ENCODE measurements at places on chromosomes 6 and 20.

- H3K36me3 ChIP-seq, result peaks cover 12% of the 10 kb centered on the region
- peak overlapping the region; percentile 96 for H3K27ac ChIP-seq
- DNase-seq, result no peak
- H3K27me3 ChIP-seq, result no peaks in the 10 kb centered on the region
Measured at GRCh38 chr20:46402331-46402811, 4.0 kb downstream of the ELMO2 start.

GRCh38 chr6:44712353-44713111, 325.0 kb downstream of the CDC5L start:
- H3K27me3 ChIP-seq, result no peaks in the 10 kb centered on the region
- no peak overlapping the region for H3K27ac ChIP-seq
- H3K4me3 ChIP-seq, result no peak overlapping the region
- no peak for DNase-seq

GRCh38 chr6:52394251-52394666, 25.9 kb upstream of the EFHC1 start:
- H3K27ac ChIP-seq, result no peak overlapping the region
- no peak overlapping the region for H3K4me3 ChIP-seq
- no peaks in the 10 kb centered on the region for H3K36me3 ChIP-seq
- H3K27me3 ChIP-seq, result no peaks in the 10 kb centered on the region

DNA sequence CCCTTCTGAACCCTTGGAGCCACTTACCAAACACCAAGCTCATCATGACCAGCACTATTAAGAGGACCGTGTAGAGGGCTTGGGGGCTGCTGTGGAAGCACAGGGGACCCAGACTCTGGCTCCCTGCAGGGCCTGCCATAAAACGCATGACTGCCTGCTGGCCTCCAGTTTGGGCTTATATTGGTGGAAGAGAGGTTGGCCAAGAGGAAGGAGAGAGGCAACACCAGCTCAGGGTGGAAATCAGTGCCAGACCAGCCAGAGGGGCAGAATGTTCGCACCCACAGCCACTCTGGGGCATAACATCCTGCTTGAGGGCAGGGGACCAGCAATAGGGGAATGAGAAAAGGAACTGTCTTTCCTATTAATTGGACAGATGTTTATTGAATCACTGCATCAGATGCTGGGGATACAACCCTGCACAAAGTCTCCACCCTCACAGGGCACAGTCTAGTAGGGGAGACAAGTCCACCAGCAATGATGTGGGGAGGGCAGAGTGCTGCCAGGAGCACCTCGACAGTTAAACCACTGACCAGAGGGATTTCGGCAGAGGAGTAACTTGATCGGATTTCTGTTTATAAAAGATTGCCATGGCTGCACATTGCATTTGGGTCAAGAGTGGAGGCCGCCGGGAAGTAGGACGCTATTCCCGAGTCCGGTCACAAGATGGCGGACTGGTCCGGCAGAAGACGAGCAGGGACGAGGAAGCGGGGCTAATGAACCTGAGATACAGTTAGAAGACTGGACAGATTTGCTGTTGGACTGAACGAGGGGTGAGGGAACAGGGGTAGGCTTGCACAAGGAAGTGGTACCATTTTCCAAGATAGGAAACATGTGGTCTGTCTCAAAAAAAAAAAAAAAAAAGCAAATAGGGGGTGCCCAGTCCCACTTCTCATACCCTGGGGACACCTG, at the start of gene LY6G5C:
LY6G5C (minus strand) TSS at position 842 of the 909 bp plus-strand sequence; CDS start at position 148, 694 bp downstream.
- H3K4me3 ChIP-seq, result peak within 1 kb of the TSS; percentile 69
- peak; percentile 33 for DNase-seq
- H3K36me3 ChIP-seq, result no peaks in the 10 kb centered on the region
- peaks cover 16% of the 10 kb centered on the region for H3K4me1 ChIP-seq
- H3K27ac ChIP-seq, result peak within 1 kb of the TSS; percentile 84

- H3K27ac ChIP-seq, result no peak overlapping the region
- no peak for DNase-seq
- no peaks in the 10 kb centered on the region for H3K27me3 ChIP-seq
- no peak overlapping the region for H3K4me3 ChIP-seq
- no peaks in the 10 kb centered on the region for H3K4me1 ChIP-seq
Measured at GRCh38 chr6:14365393-14365792, 247.8 kb downstream of the CD83 start.

DNA sequence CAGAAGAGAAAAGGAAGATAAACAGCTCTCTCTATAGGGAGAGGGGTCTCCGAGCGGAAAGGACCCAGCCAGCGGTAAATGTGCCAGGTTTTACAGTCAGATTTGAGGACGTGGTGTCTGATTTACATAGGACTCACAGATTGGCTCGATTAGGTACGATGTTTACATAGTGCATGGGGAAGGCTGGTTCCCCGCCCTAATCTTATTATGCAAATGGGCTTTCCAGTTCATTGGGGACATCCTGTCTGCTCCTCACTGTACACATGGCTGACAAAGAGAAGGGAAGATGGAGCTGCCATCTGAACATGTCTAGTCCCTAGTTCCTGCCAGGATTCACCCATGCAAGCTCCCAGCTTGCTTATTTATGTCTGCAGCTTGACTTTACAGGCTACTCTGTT, 119.9 kb downstream of the RNF144B start:
- no peak for DNase-seq
- H3K4me1 ChIP-seq, result peaks cover 12% of the 10 kb centered on the region
- H3K27ac ChIP-seq, result no peak overlapping the region
- H3K27me3 ChIP-seq, result no peaks in the 10 kb centered on the region

GRCh38 chr6:126180585-126180984, 159.3 kb upstream of the CENPW start:
- H3K4me1 ChIP-seq, result peaks cover 37% of the 10 kb centered on the region
- H3K36me3 ChIP-seq, result no peaks in the 10 kb centered on the region
- H3K27ac ChIP-seq, result peak overlapping the region; percentile 26

GRCh38 chr6:81769824-81770223, 17.3 kb upstream of the TENT5A start:
- H3K27me3 ChIP-seq, result no peaks in the 10 kb centered on the region
- no peaks in the 10 kb centered on the region for H3K36me3 ChIP-seq
- DNase-seq, result no peak
- no peak overlapping the region for H3K4me3 ChIP-seq

- no peaks in the 10 kb centered on the region for H3K4me1 ChIP-seq
- H3K27ac ChIP-seq, result no peak overlapping the region
- no peaks in the 10 kb centered on the region for H3K27me3 ChIP-seq
- no peak for DNase-seq
- no peak overlapping the region for H3K4me3 ChIP-seq
Measured at GRCh38 chr6:12060780-12061609, 48.9 kb downstream of the HIVEP1 start.

GRCh38 chr6:31763619-31763940, 1.1 kb downstream of the SAPCD1 start:
- H3K36me3 ChIP-seq, result peaks cover 22% of the 10 kb centered on the region
- H3K4me1 ChIP-seq, result peaks cover 28% of the 10 kb centered on the region
- no peak for DNase-seq
- H3K27ac ChIP-seq, result no peak overlapping the region
- no peak overlapping the region for H3K4me3 ChIP-seq

GRCh38 chr20:8190043-8190880, 58.2 kb downstream of the PLCB1 start:
- no peak overlapping the region for H3K4me3 ChIP-seq
- H3K27me3 ChIP-seq, result no peaks in the 10 kb centered on the region
- DNase-seq, result no peak
- no peaks in the 10 kb centered on the region for H3K36me3 ChIP-seq
- H3K4me1 ChIP-seq, result no peaks in the 10 kb centered on the region

DNA sequence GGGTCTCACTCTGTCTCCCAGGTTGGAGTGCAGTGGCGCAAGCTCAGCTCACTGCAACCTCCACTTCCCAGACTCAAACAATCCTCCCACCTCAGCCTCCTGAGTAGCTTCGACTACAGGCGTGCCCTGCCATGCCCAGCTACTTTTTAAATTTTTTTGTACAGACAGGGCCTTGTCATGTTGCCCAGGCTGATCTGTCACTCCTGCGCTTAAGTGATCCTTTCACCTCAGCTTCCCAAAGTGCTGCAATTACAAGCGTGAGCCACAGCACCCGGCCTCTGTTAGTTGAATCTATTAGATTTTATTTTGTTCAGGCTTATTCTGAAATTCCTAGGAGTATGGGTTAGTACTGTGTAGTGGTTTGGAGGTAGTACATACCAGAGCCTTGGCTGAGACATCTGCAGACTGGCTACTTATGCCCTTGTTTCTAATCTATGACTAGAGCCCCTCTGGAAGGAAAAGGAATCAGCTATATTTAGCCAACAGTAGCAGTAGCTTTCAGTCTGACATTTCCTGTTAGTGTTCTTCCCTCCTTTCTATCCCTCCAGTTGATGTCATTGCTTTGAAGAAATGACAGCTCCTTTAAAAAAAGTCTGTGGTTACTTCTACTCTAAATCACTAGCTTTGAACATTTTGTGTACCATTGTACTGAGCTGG, 74.4 kb downstream of the ITCH start:
- H3K36me3 ChIP-seq, result peaks cover 74% of the 10 kb centered on the region
- no peak for DNase-seq
- no peak overlapping the region for H3K27ac ChIP-seq
- H3K4me1 ChIP-seq, result no peaks in the 10 kb centered on the region

- peaks cover 25% of the 10 kb centered on the region for H3K4me1 ChIP-seq
- no peak within 1 kb of the TSS for H3K27ac ChIP-seq
- DNase-seq, result no peak
- H3K4me3 ChIP-seq, result peak within 1 kb of the TSS; percentile 22
- peaks cover 9% of the 10 kb centered on the region for H3K27me3 ChIP-seq
Measured at GRCh38 chr20:37902504-37903313, at the start of gene VSTM2L. Gene VSTM2L (plus strand): TSS chr20:37903127. CDS start chr20:37903351, 224 bp downstream.

- no peaks in the 10 kb centered on the region for H3K4me1 ChIP-seq
- H3K27me3 ChIP-seq, result no peaks in the 10 kb centered on the region
- no peaks in the 10 kb centered on the region for H3K36me3 ChIP-seq
- no peak overlapping the region for H3K4me3 ChIP-seq
Measured at GRCh38 chr6:29656157-29656556, 735 bp upstream of the MOG start.

GRCh38 chr20:63976980-63977738, 2.3 kb downstream of the SAMD10 start:
- H3K27me3 ChIP-seq, result no peaks in the 10 kb centered on the region
- peaks cover 62% of the 10 kb centered on the region for H3K4me1 ChIP-seq
- DNase-seq, result no peak

DNA sequence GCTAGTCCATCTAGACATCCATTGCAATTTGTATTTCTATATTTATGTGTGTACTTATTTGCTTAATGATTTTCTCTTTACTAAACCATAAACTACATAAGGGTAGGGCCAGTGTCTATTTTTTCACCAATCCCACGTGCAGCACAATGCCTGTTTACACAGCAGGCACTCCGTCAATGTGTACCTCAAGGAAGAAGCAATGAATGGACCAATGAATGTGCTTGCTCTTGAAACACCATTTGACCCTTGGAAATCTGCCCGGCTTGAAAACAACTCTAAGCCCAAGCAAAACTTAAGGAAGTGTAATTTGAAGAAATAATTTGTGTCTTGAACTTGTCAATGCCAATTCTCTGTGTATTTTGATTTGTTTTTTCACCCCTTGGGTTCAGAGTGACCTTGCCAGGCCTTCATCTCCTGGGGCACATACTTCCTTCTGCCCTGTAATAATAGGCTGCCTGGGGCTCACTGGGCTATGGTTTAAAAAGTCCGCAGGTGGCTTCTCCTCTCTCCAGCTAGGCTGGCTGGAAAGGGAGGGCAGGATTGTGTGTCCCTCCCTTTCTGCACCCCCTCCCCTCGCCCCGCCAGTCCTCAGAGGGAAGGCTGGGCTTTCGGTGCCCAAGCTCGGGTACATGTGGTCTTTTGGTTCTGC, 140.8 kb upstream of the ARMC2 start:
- no peak overlapping the region for H3K4me3 ChIP-seq
- no peak overlapping the region for H3K27ac ChIP-seq
- H3K4me1 ChIP-seq, result no peaks in the 10 kb centered on the region
- no peaks in the 10 kb centered on the region for H3K36me3 ChIP-seq
- DNase-seq, result no peak

- H3K27ac ChIP-seq, result no peak overlapping the region
- H3K27me3 ChIP-seq, result no peaks in the 10 kb centered on the region
- H3K36me3 ChIP-seq, result no peaks in the 10 kb centered on the region
- H3K4me1 ChIP-seq, result no peaks in the 10 kb centered on the region
- no peak overlapping the region for H3K4me3 ChIP-seq
Measured at GRCh38 chr6:141587482-141588266, 545.1 kb upstream of the GJE1 start.

All from esophagus squamous epithelium (tissue), 5 donors.